ENCODE measurements at places on chromosomes 3 and 15.

- DNase-seq, result peak; percentile 69
These were observed 107.6 kb downstream of the PEX5L start for GRCh38 chr3:179929091-179929529.

DNA sequence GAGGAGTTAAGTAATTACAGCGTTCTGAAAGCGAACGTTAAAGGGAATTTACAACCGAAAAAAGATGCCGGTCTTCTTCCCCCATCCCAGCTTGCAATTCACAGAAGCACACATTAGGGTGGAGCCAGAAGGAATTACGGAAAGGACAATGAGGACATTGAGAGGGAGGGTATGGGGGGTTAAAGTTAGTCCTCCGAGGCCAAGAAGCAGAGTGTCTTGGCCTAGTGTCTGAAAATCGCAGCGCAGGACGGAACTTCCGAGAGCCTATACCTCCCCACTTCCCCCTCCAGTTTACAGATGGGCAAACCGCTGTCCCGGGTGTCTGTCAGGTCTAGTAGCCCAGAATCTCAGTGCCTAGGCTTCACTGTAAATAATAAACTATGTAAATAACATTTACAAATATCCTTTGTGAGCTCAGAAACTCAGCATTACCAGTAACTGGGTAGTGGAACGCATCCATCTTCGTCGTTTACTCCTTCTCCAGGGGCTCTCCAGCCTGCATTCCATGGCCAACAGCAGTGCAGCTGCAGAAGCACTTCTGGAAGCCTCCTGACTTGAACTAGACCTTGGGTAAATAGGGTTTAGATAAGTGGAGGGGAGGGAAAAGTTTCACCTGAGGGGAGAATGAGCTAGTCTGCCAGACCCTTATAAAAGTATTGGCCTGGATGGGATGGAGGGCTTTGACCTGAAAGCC, 922 bp downstream of the ADPRH start:
- peak; percentile 21 for DNase-seq

GRCh38 chr3:132916096-132916495, 122.1 kb upstream of the TMEM108 start:
- no peak for DNase-seq

DNA sequence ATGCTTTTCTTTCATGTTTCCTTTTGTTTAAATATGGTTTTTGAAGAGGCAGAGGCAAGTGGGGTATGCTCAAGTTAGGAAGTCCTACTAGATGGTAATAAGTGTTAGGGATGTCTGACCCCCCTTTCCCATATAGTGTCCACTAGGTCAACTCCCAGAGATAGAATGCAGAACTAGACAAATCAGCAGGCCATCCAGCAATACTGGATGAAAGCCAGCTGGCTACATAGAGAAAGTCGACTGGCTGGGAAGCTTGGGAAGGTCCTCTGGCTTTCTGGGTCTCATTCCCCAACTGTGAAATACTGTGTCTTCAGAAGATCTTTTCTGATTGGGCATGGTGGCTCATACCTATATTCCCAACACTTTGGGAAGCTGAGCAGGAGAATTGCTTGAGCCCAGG, 113.8 kb downstream of the SNRK start:
- no peak for DNase-seq

Measured in ELR (cell line).